ENCODE measurements at places on chromosomes 5 and 9. TPM values are rescaled to one million over a fixed set of nuclear protein-coding genes. Genes with fewer than 3 reads are reported as not detected.

KIF4B gene
- not detected for total RNA-seq

DNA sequence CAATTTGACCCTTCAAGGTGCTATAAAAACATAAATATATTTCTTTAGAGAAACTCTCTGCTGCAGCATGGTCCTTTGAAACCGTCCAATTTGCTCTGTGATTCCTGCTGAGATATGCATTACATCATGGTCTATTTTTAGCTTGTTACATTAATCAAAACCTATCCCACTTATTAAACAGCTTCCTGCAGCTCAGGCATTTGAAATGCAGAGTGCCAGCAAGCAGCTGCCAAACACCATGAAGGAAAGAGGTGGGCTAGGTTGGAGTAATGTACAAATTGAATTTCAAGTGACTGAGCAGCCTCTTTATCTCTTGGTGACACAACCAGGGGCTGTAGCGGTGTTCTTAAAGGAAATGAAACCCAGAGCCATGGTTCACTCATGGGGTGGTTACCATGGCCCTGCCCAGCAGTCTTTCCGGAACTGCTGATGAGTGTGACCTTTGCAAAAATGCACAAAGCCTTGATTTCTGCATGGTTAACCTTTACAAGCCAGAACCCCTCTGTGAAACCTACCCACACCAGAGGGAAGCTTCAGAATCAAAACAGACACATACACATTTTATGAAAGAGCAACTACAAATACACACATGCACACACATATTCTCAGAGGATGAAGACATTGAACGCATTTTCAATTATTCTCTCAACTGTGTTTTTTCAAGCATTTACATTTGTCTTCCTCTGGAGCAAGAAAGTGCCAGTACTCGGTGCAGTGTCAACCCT lies 155.8 kb upstream of the ZNF608 start:
- no peak for DNase-seq

GRCh38 chr9:32385152-32385884 lies 875 bp downstream of the ACO1 start:
- DNase-seq: no peak

DNA sequence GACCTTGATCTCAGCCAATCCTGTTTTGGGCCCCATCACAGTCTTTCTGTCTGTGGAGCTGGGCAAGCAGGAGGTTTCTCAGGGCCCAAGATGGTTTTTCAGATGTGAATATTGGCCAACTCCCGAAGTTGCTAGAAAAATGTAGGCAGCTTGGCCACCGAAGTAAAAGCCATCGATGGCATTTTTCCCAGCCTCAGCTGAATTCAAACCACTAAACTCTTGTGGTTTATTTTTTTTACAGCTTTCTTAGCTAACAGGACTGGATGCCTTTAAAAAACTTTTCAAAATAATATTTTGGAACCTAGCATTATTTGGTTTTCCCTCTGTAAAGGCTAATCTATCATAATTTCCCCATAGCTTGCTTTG lies 102.5 kb upstream of the ERCC6L2 start:
- no peak for DNase-seq

- no peak for DNase-seq
These were observed 75.8 kb downstream of the F2RL2 start for GRCh38 chr5:76547242-76547890.

GRCh38 chr5:62575066-62575465 lies 3.6 kb upstream of the LRRC70 start:
- no peak for DNase-seq

Data from kidney epithelial cell (primary cell).